Tongue (tissue), 3 donors: ENCODE measurements at places on chromosomes 11 and 22. TPM values are rescaled to one million over a fixed set of nuclear protein-coding genes. Genes with fewer than 3 reads are reported as not detected.
A peak's percentile ranks its signal among the peaks of the same experiment; 100 is the strongest.

The TRIM29 gene
- total RNA-seq, result 192 TPM

DNA sequence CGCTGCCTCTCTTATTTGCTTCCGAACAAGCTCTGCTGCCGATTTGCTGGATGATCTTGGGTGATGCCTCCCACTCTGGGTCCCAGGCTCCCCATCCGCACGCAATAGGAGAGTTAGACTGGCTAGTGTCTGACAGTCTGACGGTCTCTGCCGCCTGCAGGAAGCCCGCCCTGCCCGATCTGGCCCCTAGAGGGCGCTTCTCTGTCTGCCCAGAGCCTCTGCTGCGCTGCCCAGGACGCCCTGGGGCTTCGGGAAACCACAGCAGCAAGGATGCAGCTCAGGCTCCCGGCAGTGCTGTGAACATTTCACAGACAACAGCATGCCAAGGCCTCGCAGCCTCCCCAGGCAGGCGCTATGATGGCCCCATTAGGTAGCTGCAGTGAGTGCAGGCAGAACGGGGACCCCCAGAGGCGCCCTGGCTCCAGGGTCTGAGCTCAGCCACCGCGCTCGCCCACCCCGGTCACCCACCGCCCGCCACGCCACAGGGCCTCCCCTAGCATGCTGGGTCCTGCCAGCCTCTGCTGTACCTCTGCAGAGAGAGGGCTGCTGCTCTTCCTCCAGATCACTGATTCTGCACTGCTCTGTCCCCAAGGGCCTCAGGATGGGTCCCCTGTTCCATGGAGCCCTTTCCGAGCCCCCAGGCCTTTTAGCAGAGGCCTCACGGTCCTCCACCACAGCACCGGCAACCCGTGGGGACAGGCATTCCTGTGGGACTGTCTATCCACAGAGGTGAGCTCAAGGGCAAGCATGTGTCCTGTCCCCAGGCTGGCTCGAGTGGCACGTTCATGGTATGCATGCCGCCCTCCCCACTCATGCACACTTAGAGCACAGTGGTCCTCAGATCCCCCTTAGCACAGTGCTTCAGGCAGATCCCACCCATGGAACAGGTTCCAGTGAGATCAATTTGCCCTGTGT is 4.3 kb upstream of the BAIAP2L2 start:
- peak; percentile 88 for DNase-seq

GRCh38 chr22:37316875-37317371 is 34.6 kb downstream of the CYTH4 start:
- DNase-seq, result peak; percentile 92

- DNase-seq, result peak; percentile 65
Measured at GRCh38 chr11:123405123-123405592, 24.9 kb upstream of the GRAMD1B start.

DNA sequence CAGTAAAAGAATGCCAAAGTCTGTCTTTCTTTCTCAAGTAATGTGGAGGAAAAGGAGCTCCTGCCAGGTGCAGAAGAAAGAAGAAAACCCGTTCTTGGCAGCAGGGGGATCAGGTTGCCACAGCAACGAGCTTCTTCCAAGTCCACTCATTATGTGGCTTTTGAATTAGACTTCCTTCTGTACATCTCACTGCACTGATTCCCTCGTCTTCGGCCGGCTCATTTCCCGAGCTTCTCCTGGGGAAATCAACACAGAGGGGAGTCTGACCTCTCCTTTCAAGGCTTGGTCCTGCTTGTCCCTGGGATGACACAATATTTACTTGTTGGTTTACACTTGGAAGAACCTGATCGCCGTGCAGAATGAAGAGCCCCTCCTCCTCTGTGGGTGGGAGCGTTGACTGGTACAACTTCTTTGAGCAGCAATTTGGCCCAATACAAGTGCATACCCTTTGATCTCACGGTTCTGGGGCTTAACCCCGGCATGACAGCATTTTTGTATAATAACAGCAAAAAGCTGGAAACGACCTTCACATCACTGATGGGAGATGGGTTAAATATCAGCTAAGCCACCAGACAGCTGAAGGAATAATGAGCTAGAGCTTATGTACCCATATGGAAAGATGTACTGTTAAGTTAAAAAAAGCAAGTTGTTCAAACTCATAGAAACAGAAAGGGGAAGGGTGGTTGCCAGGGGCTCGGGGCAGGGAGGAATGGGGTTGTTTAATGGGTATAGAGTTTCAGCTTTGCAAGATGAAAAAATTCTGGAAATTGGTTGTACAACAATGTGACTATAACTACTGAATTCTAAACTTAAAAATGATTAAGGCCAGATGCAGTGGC is 35.4 kb downstream of the MCHR1 start:
- peak; percentile 86 for DNase-seq

The APOL3 gene
- 17.1 TPM for total RNA-seq

- no peak for DNase-seq
Measured at GRCh38 chr22:30564045-30564760, 10.3 kb downstream of the GAL3ST1 start.

DNA sequence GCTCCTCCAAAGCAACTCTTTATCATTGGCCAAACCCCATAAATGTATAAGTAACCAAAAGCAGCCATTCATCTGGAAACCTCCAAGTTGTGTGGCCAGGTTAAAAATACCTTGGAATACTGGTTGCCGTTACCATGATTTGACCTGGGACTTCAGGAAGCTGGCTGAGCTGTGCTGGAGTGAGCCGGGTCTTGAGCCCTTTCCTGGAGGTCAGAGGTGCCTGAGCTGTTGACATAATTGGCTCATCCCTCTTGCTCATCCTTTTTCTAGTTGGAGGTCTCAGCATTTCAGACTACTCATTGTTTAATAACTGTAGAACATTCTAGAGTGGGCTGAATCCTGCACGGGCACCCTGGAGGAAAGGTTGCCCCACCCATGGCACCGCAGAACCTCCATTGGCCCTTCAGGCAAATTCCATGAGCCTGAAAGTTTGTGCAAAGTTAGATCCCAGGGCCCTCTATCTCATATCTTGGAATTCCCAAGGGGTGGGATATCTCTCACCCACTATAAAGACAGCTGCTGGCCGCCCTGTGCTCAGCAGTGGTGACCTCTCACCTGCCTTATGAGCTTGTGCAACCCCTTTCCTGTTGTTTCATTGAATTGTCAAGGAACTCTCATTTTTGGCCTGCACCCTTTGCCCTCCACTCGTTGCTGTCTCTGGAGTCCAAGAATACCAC is 77.0 kb downstream of the C22orf31 start:
- no peak for DNase-seq

DNA sequence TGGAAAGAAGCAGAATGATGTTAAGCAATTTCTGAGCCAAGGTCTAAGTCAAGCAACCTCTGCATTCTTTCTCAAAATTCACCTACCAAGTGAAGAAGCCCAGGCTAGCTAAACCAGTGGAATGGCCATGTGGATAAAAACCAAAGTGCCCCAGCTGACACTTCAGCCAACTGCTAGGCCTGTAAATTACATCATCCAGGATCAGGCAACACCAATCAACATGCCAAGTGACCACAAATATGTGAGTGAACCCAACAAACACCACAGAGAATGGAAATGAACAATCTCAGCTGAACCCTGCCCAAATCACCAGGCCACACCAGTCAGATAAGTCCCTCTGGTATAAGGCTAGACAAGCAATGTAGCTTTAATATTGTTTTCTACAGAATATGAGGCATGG is 25.1 kb upstream of the FJX1 start:
- no peak for DNase-seq

The ACTN3 gene
- total RNA-seq, result 91.4 TPM
